Parietal lobe (tissue), 2 donors: ENCODE measurements at places on chromosomes 1 and 21. TPM values are rescaled to one million over a fixed set of nuclear protein-coding genes. Genes with fewer than 3 reads are reported as not detected.

The ACBD3 gene
- total RNA-seq = 37.2 TPM

The SPATA1 gene
- 0.63 TPM for total RNA-seq

The CDCA8 gene
- 1.9 TPM for total RNA-seq

The RASAL2 gene
- total RNA-seq = 67.3 TPM
